ENCODE measurements at places on chromosomes 2 and 18. TPM values are rescaled to one million over a fixed set of nuclear protein-coding genes. Genes with fewer than 3 reads are reported as not detected.

GRCh38 chr2:83827618-83828017 is 631.5 kb downstream of the SUCLG1 start:
- no peak for DNase-seq

- no peak for DNase-seq
Measured at GRCh38 chr18:24995056-24995455, 356.9 kb downstream of the ZNF521 start.

DNA sequence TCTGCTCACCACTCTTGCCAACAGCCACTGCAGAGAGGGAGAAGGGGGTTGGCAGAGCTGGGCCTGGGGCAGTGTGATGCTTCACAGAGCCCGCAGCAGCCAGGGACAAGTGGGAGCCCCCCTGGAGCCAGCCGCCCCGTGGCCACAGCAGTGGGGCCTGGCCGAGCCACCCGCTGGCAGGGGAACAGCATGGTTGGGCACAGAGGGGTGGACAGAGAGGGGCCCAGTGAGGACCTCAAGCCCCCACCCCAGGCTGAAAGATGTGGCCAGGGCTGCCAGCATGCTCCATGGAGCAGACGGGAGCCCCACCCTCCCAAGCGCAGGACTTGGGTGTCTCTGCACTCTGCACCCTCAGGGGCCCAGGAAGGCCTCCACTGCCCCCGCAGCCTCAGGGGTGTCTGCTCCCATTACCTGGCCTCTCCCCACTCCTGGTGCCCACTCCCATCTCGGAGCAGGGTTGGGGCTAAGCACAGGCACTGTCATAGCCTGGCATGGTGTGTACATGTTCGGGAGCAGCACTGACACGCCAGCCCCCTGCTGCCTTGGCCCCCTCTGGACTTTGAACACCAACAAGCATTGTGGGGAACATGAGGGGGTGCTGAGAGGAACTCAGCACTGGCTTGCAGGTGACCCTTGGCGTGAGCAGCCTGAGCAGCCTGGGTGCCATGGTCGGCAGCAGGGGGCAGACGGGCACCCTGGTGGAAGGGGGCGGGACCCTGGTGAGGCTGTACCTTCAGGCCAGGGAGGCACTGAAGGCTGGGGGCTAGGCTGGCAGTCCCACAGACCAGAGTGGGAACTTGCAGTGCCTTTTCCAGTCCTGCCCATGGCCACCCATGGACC is 279.6 kb upstream of the CYP26B1 start:
- no peak for DNase-seq

DNA sequence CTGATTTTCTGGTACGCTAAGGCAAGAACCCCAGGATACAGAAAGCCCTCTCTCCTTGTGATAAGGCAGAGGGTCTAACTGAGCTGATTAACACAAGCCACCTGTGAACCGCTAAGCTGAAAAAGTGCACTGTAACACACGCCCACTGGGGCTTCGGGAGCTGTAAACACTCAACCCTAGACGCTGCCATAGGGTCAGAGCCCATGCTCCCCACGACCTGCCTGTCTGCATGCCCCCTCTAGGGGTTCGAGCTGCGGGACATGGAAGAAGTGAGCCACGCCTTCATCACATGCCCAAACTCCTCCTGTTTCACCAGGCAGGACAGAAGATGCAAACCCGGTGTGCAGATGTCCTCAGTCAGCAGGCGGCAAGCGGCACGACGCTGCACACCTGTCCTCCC is 173.9 kb upstream of the RAB12 start:
- DNase-seq, result no peak

GRCh38 chr2:200257570-200257969 is 48.9 kb upstream of the SPATS2L start:
- no peak for DNase-seq

DNA sequence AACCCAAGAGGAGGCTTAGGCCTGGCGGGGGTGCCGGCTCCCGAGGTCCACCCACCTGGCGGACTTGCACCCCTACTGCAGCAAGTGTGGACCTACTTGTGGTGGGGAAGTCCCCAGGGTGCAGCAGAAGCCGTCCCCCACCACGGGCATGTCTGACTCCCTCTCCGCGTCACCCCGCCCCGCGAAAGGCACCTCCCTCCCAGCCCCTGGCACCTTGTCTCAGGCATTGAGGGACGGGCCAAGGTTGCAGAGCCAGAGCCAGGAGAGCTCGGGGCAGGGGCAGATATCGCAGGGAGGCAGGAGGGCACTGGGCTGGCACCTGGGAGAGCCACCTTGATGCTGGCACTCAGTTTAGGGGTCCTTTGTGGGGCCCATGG is 19.0 kb downstream of the CROCC2 start:
- DNase-seq, result peak; percentile 90

DNA sequence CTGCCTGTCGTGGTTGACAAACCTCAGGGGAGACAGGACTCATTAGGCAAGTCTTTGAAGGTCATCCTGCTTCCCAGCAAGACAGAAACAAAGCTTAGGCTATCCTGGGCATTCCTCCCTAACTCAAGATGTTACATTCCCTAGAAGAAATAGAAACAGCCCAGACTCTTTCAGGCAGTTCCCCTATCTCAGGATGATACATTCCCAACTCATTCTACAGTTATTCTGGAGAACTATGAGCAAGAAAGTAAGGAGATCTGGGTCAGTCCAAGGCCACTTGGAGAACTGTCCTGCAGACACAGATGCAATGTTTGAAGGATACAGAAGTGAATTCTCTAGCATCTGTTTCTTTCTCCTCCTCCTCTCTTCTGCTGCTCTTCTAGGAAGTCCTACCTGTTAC is 220.1 kb upstream of the NCKAP5 start:
- no peak for DNase-seq

DNA sequence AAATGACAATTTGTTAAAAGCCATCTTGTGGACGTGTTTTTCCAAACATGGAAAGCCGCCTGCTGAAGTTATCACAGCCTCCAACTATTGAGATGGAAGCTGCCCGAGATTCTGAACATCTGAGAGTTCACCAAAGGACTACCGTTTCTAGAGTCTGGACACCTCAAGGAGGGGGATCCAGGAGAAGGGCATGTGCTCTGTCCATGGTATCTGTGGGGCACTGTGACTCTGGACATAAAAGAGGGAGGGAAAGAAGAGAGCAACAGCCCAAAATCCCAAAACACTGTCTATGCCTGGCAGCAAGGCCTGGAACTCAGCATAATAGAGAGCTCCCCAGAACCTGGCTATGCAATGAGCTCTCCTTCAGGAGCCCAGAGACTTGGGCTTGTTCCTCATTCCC is 319.9 kb downstream of the EN1 start:
- DNase-seq, result no peak

GRCh38 chr2:97913846-97914245 is 81.9 kb downstream of the TMEM131 start:
- DNase-seq, result no peak

DNA sequence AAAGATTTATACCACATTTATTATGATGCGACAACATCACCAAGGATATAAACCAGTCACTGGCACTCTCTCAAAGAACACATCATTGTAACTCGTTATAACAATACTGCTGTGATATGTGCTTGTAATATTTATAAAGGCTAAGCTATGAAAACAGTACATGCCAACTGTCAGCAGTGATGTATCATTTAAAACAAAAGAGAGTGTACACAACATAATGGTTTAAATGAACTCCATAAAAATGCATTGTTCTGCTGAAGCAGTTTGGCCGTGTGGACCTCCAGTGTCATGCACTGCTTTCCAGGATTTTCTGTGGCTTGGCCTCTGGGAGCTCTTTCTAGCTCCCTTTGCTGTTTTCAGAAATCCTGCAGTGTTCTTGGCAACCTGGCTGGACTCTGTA is 215.6 kb downstream of the MTX2 start:
- DNase-seq, result no peak

- DNase-seq, result no peak
Measured at GRCh38 chr18:54086863-54087262, 137.6 kb downstream of the MBD2 start.

GRCh38 chr2:148501545-148501944 is 143.0 kb upstream of the EPC2 start:
- no peak for DNase-seq

DNA sequence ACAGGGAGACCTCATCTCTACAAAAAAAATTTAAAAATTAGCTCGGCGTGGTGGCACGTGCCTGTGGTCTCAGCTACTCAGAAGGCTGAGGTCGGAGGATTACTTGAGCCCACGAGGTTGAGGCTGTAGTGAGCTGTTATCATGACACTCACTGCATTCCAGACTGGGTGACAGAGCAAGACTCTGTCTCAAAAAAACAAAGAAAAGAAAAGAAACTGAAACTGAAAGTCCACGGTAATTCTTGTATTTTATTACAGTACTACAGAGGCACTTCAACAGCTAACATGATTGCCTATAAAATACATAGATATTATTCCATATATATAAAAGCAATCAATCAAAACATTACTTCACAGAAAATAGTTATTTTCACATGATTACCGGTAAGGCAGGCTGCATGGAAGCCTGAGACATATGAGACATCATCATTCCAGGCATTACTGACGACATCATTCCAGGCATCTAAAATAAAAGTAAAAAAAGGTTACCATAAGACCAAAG is 23.1 kb downstream of the PRPF40A start:
- DNase-seq, result no peak

- DNase-seq, result no peak
Measured at GRCh38 chr2:190683802-190684201, 34.9 kb downstream of the NAB1 start.

DNA sequence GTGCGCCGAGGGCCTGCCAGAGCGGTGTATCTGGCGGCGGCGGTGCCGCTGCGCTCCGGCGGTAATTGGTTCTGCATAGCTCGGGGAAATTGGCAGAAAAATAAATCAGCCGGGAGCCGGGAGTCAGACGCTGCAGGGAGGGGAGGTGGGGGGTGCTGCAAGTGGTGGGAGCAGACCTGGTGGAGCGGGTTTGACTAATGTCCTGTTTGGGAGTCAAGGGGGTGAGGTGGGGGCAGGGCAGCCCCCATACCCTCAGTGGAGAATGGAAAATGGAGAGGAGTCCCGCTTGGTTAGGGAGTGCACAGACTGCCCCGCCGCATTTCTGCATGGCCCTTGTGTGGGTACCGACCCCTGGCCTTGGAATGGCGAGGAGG is 107.3 kb downstream of the DYSF start:
- DNase-seq, result peak; percentile 86

DNA sequence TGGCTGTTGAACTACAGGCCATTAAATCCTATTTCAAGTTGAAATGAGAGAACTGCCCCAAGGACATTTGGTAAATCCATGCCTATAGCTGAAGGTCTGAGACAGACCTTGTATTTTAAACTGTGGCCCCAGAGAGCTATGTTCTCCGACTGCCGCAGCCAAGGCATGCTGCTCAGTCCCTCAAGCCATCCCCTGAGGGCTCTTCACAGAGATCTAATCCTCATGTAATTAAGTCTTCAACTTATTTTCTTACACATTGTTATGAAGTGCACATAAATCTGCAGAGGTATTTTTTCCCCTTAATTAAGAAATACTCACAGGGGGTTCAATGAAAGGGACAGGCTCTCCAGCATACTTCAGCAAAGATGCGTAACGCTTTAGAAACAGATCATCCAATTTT is 50.6 kb downstream of the ABCG8 start:
- no peak for DNase-seq

DNA sequence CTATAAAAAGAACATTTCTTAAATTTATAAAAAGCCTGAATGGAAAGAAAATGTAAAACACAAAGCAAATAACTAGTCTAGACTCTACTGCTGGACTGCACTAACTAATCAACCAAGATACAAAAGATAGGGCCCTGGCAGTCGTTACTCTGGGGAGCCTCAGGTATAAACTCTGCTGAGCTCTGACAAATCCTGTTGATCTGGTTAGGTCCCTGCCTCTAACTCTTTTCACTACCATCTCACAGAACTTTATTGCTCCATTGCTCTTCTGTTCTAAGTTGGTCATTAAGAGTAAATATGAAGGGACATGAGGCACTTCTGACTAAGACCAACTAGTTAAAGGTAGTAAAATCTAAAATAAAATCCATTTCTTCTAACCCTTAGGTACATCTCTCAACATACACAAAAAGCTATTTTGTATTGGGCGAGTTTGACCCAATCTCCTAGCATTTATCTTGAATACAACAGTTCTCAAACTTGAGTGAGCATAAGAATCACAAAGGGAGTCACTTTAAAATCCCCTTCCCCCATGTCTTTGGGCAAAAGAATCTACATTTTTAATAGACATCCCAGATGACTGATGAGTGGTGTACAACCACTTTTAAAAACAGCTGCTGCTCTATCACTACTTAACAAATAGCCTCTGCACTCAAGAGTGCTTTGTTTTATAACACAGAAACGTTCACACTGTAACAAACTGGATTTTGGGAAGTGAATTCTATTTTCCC is 2.5 kb downstream of the CHN1 start:
- no peak for DNase-seq

GRCh38 chr18:62258093-62258492 is 67.0 kb upstream of the TNFRSF11A start:
- DNase-seq, result no peak

- DNase-seq, result no peak
Measured at GRCh38 chr2:183222751-183223150, 98.5 kb downstream of the NUP35 start.

DNA sequence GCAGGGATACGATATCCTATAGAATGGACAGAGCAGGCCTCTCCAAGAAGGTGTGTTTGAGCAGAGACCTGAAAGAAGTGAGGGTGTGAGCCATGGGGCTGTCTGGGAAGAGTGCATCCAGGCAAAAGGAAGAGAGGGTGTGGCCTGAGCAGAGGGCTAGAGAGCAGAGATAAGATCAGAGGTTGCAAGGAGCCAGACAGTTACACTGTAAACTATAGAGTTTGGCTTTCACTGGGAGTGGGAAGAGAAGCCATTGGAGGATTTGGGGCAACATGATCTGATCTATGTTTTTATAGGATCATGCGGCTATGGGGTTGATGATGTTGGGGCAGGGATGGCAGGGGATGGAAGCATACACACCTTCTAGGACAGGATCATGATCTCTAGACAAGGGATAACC is 124.1 kb upstream of the MAP3K20 start:
- no peak for DNase-seq

- DNase-seq, result peak; percentile 64
Measured at GRCh38 chr2:71602115-71602495, 148.7 kb downstream of the DYSF start.

GRCh38 chr2:237968048-237968862 is 1.4 kb downstream of the UBE2F start:
- DNase-seq, result no peak

DNA sequence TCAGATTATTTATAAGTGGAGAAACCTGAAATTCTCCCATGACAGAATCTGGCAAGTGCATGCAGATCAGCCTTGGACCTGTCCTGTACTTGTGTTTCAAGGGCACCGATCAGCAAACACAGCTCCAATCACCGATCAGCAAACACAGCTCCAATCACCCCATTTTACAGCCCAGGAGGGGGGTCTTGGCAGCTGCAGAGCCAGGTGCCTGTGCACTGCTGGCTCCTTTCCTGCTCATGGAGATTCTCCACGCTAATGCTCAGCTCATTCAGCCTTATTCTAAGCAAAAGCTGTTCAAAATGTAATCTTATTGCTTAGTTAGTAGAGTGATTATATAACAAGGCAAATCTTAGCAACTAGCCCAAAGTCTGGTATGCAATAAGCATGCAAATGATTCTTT is 623.1 kb upstream of the HS6ST1 start:
- DNase-seq, result no peak

PXDN gene
- 576 TPM for total RNA-seq

NDUFV2 gene
- total RNA-seq, result 90.5 TPM

ATP6V1B1 gene
- 3.9 TPM for total RNA-seq

AAMP gene
- 42.6 TPM for total RNA-seq

PCARE gene
- not detected for total RNA-seq

ANKRD30B gene
- total RNA-seq, result not detected

NAT8 gene
- total RNA-seq, result not detected

ASXL3 gene
- total RNA-seq, result 3.9 TPM

SEPTIN10 gene
- 90.9 TPM for total RNA-seq

LIMS3 gene
- total RNA-seq, result 6.2 TPM

AQP12A gene
- total RNA-seq, result not detected

CRYGD gene
- not detected for total RNA-seq

ANKRD62 gene
- total RNA-seq, result not detected
